ENCODE measurements at places on chromosomes 2 and 18.

GRCh38 chr2:3870222-3870621 lies 166.8 kb downstream of the DCDC2C start:
- no peak for DNase-seq

GRCh38 chr2:133953524-133953923 lies 300.3 kb upstream of the MGAT5 start:
- DNase-seq = no peak

- DNase-seq = no peak
Observed at GRCh38 chr2:177597759-177598158, 205.2 kb downstream of the AGPS start.

DNA sequence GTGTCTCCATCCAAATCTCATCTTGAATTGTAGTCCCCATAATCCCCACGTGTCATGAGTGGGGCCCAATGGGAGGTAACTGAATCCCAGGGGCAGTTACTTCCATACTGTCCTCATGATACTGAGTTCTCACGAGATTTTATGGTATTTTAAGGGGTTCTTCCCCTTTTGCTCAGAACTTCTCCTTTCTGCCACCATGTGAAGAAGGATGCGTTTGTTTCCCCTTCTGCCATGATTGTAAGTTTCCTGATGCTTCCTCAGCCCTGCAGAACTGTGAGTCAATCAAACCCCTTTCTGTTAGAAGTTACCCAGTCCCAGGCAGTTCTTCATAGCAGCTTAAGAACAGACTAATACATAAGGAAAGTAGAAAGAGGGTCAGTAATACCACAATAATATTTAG lies 480.4 kb downstream of the KCNJ3 start:
- DNase-seq = no peak

- DNase-seq = no peak
Observed at GRCh38 chr2:232901736-232902578, 31.9 kb downstream of the SNORC start.

- DNase-seq = no peak
Observed at GRCh38 chr2:67083951-67084350, 313.2 kb upstream of the ETAA1 start.

DNA sequence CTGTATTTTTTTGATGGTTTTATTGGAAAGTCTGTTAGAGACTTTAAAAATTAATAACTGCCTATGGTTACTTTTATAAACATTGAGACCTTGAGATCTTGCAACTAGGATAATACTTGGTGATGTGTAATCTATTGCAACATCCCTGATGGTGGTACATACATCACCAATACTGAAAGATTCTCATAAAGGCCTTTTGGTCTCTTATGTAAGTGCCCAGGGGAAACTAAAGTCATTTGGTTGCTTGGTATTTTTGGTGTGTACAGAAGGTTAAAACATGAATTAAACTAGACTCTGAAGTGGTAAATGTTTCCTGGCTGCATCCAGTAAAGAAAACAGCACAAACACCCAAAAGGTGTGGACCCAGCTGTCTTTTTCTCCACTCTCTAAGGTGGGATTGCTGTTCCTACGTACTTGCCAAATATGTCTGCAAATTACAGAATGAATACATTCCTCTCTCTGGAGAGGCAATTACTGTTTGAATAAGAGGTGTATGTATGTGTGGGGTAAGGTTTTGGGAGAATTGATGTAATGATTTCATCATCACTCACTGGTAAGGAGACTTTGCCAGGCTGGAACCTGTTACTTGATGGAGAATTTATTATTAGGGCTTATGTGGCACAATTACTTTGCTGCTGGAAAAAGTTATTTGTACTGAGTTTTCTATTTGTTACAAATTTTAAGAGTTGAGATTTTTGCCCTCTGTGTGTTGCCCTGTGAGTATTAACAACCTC lies 3.6 kb downstream of the B3GNT2 start:
- DNase-seq = no peak

- no peak for DNase-seq
Observed at GRCh38 chr18:8870528-8870927, 165.2 kb downstream of the MTCL1 start.

DNA sequence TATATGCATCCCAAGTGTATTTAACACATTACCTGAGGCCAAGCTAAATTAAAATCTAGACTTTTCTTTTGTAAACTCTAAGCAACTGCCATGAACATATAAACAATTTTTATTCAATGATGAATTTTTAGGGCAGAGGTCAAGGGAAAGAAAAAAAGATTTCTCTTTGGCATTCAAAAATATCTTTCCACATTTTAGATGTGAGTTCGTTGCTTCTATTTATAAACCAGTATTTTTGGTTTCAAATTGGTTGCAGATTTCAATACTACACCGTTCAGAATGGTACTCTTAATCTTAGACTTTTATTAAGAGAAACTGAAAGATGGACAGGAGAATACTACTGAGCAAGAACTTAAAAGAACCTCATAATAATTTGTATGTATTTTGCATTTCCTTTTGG lies 293.6 kb upstream of the CCDC68 start:
- DNase-seq = no peak

- DNase-seq = no peak
Observed at GRCh38 chr2:145744541-145745386, 1224.8 kb upstream of the ZEB2 start.

- no peak for DNase-seq
Observed at GRCh38 chr2:128737546-128737826, 418.8 kb upstream of the HS6ST1 start.

- DNase-seq = no peak
Observed at GRCh38 chr2:64478502-64479230, 24.7 kb downstream of the LGALSL start.

- DNase-seq = no peak
Observed at GRCh38 chr2:191266201-191266600, 21.0 kb downstream of the MYO1B start.

DNA sequence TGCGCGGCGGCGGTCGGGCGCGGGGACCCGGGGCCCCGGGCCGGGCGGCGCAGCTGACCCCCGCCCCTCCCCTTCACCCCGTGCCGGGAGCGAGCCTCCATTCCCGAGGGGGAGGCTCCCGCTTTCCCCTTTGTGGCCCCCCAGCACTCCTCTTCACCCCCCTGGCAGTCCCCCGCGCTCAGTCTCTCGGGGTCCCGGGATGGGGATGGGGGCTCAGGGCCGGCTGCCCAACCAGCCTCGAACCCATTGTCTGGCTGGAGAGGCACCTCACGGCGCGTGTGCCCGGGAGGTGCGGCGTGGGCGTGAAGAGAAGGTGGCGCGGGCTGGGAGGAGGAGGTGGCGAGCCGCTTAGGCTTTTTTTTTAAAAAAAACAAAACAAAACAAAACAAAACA lies 748 bp downstream of the FMNL2 start:
- no peak for DNase-seq

DNA sequence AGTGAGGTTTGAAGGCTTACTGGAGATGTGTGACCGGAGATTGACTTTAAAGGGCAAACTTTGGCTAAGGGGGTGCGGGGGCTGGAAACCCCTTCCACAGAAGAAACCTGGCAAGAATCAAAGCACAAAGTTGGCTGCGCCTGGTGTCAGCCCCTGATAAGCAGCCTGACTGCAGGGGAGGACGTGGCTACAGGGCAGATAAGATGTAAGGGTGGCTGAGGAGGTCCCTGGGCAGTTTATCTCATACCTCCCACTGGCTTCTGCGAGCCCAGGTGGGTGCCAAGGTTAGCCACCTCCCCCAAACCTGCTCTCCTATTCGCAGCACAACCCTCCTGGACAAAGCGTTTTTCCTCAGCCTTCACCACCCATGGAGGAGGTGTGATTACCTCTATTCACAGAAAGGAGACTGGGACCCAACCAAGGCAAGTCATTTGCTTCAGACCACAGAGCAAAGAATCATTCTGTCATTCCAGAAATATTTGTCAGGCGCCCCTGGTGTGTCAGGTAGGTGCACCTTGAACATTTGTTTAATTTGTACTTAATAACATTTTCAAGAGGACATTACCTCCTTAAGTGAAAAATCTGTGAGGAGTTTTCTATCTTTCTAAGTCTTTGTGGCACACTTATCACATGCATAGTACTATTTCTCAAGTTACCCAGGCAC lies 73.1 kb upstream of the IL1R1 start:
- DNase-seq = no peak

- DNase-seq = no peak
Observed at GRCh38 chr2:57868619-57869139, 177.9 kb upstream of the VRK2 start.

- DNase-seq = no peak
Observed at GRCh38 chr2:30373881-30374302, 73.2 kb upstream of the LCLAT1 start.

DNA sequence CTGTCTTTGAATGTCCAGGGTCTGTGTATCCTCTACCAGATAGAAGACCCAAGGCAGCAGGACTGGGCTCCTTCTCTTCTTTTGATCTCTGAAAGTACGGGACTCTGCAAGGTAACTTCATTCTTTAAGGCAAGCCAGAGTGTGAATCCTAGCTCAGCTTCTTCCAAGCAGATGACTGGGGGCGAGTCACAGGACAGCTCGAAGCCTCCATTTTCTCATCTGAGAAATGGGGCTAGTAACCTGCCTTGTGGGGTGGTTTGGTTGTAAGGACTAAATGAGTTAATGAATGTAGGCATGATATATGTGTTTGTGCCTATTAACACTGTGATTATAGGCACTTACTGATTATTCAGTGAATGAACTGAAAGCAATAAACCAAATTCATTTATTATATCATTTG lies 46.7 kb downstream of the DGKD start:
- no peak for DNase-seq

DNA sequence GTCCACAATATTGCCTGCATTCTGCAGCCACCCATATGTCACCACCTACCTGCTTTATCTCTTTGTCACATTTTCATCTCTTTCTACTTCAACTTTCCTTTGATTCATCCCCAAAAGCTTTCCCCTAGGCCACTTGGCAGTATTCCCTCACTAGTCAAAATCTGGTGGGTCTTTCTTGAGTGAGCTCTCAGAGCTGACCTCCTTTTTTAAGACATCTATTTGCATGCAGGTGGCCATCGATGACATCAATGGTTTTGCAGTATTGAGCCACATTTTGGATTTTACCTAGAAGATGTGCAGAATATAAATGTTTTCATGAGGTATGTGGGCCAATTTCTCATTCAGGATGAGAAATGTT lies 133.4 kb upstream of the REG3A start:
- DNase-seq = no peak

DNA sequence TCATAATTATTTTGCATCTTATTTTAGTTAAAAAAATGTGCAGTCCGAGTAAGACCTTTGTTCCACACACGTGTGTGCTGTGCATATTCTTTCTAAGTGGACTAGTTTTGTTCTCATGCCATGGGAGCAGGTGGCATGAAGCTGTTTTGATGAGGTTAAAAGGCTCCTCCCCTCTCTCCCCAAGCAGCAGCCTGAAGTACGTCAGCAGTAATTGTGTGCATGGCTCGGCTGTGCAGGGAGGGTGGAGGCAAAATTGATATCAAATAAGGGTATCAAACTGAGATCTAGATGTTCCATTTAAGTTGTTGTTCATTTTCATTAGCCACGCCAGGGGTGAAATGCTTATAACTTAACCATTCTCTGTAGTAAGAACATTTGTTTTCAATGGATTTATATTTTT lies at the start of gene NYAP2:
Gene NYAP2 (plus strand): TSS at position 207 of the 400 bp plus-strand sequence. CDS start 9,171 bp downstream, outside the sequence.
- no peak for DNase-seq

GRCh38 chr2:207403950-207404349 lies 125.8 kb upstream of the CREB1 start:
- DNase-seq = no peak

GRCh38 chr2:240946654-240947053 lies 40.5 kb downstream of the CROCC2 start:
- DNase-seq = no peak

DNA sequence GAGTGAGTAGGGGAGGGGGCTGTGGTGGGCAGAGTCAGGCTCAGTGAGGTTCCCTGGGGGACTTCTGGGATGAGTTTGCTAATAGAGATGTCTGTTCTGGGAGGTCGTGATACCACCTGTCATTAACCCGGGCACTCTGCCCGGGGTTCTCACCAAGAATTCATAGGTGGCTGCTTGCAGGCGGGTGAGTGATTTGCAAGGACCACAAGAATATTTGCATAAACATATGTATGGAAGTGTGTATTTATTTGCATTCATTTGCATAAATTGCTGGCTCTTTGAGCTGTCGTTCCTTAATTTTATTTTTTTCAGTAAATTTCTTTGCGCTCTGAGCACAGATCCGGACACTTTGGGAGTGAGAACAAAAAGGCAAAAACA lies 260.0 kb downstream of the ATAD2B start:
- no peak for DNase-seq

DNA sequence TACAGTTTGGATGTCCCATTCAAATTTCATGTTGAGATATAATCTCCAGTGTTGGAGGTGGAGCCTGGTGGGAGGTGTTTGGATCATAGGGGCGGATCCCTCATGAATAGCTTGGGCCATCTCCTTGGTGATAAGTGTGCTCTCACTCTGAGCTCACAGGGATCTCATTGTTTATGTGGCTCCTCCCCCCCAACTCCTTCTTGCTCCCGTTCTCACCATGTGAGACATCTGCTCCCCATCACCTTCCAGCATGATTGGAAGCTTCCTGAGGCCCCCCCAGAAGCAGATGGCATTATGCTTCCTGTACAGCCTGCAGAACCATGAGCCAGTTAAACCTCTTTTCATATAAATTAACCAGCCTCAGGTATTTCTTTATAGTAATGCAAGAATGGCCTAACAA lies 3.0 kb upstream of the INPP1 start:
- DNase-seq = no peak

GRCh38 chr2:96093528-96093927 lies 22.8 kb downstream of the ADRA2B start:
- DNase-seq = no peak

DNA sequence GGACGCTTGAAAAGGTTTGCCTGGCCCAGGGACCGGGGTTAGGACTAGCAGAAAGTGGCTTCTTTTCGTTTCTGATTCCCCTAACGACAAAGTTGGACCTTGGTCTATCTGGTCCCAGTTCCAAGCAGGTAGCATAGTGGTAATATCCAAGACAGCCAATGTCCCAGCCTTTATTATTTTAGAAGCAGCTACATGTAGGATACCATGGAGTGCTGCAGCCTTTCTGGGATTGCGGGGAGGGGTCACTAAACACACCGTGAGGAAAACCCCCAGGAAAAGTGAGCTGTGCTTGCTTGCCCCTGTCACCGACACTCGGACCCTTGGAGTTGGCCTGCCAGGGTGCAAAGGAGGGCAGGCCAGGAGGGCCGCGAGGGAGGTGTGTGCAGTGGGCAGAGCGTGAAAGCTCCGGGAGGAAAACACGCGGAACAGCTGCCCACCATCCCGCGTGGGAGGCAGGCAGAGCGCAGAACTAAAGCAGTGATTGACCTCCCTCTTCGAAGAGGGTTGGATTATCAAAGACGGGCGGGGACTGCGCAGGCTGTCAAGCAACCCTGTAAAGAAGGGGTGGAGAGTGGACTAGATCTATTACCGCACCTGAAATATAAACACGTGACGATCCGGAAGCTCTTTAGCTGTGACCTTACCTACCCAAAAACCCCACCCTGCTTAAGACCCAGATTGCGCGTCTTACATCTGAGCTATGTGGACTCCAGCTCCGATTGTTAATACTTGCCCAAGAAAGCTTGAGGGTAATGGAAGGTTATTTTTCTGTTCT lies 624 bp upstream of the MAP4K3 start:
- peak; percentile 39 for DNase-seq

GRCh38 chr2:109326306-109326705 lies 197.3 kb downstream of the SH3RF3 start:
- DNase-seq = no peak
